ACHN (cell line): ENCODE measurements at places on chromosomes 6 and 20.

DNA sequence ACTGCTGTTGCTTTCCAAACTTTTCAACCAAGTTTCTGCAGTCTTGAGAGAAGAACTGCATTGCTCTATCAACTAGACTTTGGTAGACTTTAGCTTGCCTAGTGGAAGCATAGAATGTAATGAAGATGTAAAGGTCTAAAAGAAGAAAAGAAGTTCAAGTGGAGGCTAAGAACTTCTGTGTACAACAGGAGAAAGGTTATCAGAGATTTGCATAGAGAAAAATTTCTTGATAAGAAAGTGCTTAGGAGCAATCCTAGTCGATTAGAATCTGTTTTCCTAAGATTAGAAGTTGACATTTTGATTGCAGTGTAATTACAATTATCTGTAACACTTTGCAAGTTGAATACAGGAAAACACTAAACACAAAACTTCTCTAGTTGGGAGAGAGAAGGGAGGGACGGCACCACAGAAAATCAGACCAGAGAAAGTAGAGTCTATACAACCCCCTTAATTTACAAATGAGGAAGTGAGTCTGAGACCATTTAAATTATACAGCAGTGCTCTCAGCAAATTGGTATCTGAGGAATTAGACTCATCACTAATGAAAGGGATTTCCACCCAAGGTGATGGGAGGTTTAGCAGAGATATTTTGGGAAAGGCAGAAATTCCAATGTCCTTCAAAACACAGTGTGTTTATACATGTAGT, 194.3 kb upstream of the MARCKS start:
- no peak for DNase-seq

GRCh38 chr6:65667916-65668656, 38.9 kb downstream of the EYS start:
- DNase-seq, result no peak

GRCh38 chr6:127518710-127519468, at the start of gene MTCL3:
Gene MTCL3 (minus strand): TSS chr6:127519335.
- DNase-seq, result peak; percentile 97

DNA sequence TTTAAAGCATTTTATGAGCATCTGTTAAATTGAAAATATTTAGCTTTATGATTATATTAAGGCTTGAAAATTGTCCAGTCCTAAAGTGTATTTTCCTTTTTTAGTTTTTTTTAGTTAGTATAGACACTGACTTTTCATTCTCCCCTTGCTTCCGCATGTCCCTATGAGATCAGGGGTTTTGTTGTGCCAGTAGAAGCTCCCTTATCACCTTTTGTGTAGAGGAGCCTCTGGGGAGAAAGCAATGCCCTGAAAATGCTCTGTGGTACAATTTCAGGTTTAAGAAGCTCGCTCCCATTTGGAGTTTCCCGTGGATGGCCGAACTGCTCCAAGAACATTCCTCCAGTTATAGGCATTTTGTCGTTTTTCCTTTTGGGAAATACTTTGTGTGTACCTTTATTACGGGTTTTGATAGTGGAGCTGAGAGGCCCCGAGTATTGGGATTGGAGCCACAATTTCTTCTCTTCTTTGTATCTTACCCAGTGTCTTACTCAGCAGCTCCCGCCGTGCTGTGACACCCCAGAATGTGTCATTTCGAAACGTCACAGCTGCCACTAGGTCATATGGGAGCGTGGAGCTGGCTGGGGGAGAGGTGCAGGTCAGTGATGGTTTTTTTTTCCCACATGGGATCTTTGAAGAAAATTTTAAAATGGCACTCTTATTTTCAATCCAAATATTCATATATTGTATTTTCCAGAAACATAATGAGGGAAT, 49.9 kb downstream of the RPRD1B start:
- DNase-seq, result no peak

DNA sequence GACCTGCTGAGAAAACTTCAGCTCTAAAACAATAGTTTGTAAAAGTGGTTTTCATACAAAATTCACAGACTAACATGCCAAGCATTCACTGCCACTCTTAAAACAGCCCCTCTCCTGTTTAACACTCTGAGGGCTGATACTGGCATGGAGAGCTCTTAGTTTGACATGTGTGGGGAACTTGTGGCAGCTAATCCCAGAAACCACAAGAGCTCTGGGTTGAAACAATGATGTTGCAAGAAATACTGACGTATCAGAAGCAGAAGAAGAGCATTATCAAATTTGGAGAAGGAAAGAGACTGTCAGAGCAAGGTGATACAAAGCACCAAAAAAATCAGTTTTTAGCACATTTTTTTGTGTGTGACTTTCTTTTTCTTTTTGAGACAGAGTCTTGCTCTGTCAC, 5.1 kb downstream of the BEND3 start:
- DNase-seq, result no peak

- DNase-seq, result no peak
These were observed 37.2 kb downstream of the EBF4 start for GRCh38 chr20:2729791-2730190.

DNA sequence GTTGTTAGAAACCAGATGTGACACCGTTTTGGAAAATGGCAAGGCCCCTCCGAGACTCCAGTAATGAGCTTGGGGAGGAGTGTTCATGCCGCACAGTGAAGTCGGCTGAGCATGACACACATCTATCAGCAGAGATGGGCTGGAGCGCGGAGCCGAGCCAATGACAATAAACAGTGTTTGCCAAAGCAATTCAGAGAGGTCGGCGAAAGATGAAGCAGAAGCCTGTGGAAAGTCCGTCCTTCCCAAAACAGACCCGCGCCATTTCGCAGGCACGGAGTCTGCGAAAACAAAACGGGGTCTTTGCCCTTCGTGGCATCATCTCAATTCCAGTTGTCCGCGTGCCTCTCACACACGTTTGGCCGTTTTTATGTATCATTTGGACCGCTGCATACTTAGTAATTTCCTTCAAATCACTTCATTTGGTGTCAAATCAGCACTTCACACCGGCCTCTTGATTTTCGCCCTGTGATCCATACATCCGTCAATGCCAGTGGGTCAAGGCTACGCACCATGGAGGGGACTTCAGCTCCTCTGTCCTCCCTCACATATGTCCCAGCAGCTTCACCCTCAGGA, 71.3 kb downstream of the SULF2 start:
- DNase-seq, result no peak

DNA sequence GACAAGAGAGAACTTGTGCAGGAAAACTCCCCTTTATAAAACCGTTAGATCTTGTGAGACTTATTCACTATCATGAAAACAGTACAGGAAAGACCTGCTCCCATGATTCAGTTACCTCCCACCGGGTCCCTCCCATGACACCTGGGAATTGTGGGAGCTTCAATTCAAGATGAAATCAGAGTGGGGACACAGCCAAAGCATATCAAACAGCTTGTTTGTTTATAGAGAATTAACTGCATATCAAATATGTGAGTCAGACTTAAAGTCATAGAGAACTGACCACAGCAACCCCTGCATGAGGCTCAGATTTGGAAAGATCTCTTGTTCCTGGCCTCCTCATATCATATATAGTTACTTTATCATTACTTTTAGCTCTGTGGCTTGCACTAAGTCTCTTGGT, 29.1 kb upstream of the HDAC2 start:
- DNase-seq, result no peak

- DNase-seq, result no peak
These were observed 86.6 kb downstream of the TRDN start for GRCh38 chr6:123550052-123550617.

DNA sequence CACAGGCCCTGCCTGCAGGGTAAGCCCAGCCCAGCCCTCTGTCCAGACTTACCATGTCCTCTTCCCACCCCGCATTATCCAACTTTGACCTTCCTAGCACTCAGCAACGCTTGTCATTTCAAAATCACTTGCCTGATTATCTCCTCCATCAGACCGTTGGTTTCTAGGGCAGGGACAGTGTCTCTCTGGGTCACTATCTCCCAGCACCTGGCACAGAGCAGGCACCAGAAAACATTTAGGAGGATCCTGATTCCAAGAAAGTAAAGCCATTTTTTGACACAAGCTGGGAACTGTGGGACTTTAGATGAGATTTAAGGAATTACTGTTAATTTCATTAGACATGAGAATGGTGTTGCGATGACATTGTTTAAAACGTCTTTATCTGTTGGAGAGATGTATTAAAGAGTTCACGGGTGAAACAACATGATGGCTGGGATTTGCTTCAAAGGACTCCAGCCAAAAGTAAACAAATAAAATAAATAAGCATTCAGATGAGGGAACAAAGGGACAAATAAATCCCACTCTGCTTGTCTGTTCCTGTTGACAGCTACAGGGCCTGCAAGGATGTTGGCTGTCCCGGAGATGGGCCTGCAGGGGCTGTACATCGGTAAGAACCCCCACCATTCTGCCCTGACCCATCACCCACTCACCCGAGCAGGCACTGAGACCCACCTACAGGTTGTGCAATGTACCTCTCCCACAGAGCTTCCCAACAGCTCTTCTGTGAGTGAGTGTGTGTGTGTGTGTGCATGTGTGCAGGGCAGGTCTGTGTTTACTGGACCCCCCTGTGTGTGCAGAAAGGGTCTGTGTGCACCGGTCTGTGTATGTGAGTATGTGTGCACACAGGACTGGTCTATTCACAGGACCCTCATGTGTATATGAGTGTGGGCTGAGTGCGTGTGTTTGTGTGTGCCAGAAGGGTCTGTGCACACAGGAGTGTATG, 5.9 kb downstream of the HSPA12B start:
- DNase-seq, result no peak

GRCh38 chr6:16511723-16512489, 249.4 kb downstream of the ATXN1 start:
- DNase-seq, result no peak

GRCh38 chr6:75818098-75818855, 69.2 kb downstream of the MYO6 start:
- DNase-seq, result no peak

DNA sequence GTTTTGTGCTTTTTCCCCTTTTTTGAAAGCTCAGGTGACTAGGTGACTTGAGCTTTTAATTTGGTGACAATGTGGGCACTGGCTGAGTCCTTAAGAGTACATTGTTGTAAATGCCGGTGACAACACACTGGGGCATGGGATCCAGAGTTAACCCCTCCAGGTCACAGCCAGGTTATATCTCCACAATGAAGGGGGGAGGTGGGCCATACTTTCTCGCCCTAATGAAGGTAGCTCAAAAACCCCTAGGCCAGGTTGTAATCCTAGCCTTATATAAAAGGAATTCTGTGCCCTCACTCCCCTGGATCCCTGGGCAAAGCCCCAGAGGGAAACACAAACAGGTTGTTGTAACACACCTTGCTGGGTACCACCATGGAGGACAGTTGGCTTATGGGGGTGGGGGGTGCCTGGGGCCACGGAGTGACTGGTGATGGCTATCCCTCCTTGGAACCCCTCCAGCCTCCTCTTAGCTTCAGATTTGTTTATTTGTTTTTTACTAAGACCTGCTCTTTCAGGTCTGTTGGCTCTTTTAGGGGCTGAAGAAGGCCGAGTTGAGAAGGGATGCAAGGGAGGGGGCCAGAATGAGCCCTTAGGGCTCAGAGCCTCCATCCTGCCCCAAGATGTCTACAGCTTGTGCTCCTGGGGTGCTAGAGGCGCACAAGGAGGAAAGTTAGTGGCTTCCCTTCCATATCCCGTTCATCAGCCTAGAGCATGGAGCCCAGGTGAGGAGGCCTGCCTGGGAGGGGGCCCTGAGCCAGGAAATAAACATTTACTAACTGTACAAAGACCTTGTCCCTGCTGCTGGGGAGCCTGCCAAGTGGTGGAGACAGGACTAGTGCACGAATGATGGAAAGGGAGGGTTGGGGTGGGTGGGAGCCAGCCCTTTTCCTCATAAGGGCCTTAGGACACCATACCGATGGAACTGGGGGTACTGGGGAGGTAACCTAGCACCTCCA, 2.2 kb upstream of the VEGFA start:
- no peak for DNase-seq

- no peak for DNase-seq
These were observed 37.8 kb downstream of the FAM184A start for GRCh38 chr6:119040636-119041035.

- no peak for DNase-seq
These were observed 75.1 kb downstream of the ZMYND8 start for GRCh38 chr20:47281376-47281775.

DNA sequence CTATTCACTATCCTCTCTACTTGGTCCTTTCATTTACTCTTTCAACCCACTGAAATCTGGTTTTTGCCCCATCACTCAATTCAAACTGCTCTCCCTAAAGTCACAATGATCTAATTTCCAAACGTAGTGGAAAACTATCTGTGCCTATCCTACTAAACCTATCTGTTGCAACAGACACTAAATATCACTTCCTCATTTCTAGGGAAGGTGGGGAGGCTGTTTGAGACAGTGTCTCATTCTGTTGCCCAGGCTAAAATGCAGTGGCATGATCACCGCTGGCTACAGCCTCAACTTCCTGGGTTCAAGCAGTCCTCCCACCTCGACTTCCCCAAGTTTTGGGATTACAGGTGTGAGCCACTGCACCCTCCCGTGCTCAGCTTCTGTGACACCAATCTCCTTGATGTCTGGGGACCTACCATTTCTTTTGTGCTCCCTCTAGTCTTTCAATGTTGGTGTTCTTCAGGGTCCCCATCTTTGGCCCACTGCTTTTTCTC, 8.8 kb downstream of the RANBP9 start:
- DNase-seq, result no peak

- DNase-seq, result no peak
These were observed 13.7 kb upstream of the PLCG1 start for GRCh38 chr20:41123631-41124030.

GRCh38 chr20:61072398-61072797, 179.7 kb upstream of the CDH4 start:
- no peak for DNase-seq

- DNase-seq, result no peak
These were observed 13.9 kb downstream of the TNFAIP3 start for GRCh38 chr6:137880746-137881521.

- DNase-seq, result no peak
These were observed 58.5 kb downstream of the PRND start for GRCh38 chr20:4780245-4780644.

GRCh38 chr20:19566226-19566945, 191.7 kb upstream of the RIN2 start:
- DNase-seq, result no peak

GRCh38 chr6:89692256-89692655, 53.7 kb upstream of the LYRM2 start:
- DNase-seq, result no peak

GRCh38 chr6:99151634-99152346, 197.7 kb downstream of the FAXC start:
- DNase-seq, result peak; percentile 63

DNA sequence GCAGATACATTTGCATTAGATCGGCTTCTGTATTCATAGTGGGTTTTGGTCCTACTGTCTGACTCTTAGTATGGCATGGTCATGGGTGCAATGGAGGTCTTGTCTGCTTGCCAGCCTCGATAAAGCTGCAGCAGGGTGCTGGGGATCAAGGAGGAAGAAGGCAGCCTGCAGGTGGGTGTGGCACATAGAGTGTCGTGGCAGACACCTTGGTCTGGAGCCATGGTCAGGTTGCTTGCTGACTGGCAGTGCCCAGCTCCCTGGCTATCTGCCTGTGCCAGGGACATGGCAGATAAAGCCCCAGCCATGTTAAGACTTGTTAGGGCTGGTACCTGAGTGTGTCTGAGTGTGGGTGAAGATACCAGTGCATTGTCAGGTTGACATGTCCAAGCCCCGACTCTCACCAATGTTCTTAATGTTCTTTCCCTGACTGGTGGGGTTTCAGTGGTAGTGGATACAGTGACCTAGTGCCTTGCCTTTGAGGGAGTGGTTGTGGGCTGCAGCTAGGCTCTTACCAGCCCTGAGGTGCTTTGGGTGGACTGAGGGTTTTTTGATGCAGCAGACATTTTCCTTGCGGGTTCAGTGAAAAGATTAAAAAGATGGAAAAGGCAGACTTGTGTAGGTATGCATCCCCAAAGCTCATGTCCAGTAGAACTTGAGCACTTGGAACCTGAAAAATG, 1.8 kb downstream of the FAM83D start:
- no peak for DNase-seq
